ENCODE measurements at places on chromosomes 5 and 9.
A peak's percentile ranks its signal among the peaks of the same experiment; 100 is the strongest.

DNA sequence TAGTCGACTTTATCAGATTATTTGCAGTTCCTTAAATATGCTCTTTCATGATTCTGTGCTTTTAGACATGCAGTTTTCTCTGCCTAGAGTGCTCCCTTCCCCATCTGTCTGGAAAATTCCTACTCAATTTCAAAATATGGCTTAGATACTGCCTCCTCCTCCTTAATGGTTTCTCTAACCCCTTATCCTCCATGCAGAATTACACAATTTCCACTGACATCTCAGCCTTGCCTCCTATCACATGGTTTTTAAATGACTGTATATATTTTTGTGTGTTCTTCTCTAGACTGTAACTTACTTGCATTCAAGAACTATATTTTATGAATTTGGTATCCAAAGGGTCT, 85.2 kb downstream of the SLC44A1 start:
- no peak for DNase-seq

- DNase-seq, result no peak
Measured at GRCh38 chr5:14958188-14958587, 86.6 kb upstream of the ANKH start.

GRCh38 chr9:90789862-90790261, 11.8 kb upstream of the SYK start:
- no peak for DNase-seq

DNA sequence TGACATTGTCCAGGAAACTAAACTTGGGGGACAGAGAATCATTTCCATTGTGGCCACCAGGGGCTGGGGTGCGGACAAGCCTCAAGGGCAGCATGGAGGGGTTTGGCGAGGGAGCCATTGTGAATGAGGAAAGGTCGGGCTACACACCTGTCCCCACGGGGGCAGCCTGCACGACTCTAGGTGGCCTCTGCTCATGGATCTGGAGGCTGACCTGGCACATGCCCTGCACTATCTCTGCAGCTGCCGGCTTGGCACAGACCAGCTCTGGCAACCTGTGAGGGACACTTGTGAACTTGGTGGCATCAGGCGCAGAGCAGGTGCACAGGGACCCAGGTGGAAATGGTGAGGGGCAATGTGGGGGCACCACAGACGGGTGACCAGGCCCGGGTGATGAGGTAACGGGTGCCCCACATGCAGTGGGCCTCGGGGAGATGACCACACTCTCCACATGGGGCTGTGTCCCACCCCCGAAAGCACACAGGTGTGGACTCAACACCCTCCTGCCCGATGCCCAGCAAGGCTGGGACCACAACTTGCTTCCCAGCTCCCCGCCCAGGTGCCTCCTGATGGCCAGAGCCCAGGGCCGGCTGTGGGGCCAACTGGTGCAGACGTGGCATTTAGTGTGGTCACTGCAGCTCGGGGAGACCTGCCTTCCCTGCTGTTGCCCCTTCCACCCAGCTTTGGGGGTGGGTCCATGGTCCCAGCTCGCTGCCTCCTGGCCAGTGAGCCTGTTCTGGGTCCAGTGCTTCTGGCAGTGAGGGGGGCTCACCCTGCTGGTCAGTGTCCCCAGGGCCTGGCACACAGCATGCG, 60.9 kb upstream of the UBAC1 start:
- DNase-seq, result no peak

DNA sequence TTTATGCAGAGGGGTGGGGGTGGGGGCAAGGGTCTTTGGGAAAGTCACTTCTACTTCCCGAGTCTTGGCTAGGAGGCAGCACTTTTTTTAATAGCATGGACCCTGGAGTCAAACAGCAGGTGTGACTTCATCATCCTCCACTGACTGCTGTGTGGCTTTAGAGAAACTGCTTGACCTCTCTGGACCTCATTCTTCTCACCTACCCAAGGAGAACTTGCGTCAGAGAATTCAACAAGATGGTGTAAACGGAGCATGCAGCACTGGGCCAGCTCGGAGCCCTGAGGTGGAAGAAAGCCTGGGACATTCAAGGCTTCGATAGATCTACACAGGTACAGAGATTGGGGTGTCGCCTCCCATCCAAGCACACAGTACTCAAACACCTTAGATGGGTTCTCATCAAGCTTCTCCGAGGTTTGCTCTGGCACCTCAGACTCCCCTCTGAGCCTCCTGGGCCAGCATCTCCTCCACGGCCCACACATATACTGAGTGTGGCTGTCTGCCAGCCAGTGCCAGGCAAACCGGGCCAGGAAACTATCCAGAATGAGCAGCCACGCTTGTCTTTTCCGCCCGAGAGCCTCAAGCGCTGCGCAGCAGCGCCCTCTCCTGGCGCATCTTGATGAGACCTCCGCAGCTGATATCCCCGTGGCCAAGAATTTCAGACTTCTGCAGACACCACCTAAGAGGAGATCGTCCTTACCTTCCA, 4.6 kb upstream of the SLC25A48 start:
- DNase-seq, result peak; percentile 33

DNA sequence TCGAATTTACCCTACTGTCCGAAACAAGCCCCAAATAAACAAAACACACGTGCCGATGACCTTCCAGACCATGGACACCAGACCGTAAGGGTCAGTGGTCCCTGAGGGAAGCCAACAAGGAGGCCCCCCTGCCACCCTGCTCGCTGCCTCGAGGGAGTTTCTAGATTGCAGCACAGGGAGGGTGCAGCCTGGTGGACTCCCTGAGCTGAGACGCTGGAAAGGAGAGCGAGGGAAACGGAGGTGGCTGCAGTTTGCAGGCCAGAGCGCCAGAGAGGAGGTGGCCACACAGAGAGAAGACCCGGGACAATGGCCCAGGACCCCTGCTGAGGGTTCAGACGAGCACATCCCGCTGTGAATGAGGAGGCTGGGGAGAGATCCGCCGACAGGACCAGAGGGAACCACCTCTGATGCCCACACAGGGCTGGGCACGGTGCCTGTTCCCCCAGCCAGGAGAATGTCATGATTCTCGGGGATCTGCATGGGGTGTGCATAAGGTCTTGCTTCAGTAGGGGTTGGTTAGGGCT, 48.9 kb downstream of the SLC6A3 start:
- DNase-seq, result no peak

- DNase-seq, result no peak
Measured at GRCh38 chr9:121640491-121641223, 10.8 kb upstream of the DAB2IP start.

- DNase-seq, result no peak
Measured at GRCh38 chr5:154797762-154798161, 42.6 kb downstream of the LARP1 start.

DNA sequence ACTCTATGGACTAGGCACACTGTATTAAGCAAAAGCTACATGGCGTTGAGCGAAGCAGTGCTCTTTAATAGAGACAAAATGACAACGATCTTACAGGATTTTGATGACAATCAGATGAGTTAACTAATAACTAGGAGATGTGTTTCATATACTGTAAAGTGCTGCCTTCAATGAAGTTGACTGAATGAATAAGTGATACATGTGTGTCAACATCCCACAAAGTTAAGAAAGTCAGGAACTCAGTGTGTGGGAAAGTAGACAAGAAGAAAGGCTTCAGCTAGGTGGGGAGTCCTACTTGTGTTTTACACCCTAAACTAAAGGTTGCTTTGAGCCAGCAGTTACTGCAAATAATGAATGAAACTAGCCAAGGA, 79.6 kb downstream of the PAPPA start:
- no peak for DNase-seq

GRCh38 chr5:140217299-140218026, 42.5 kb downstream of the CYSTM1 start:
- no peak for DNase-seq

GRCh38 chr5:172855597-172856292, 21.7 kb downstream of the ERGIC1 start:
- DNase-seq, result no peak

GRCh38 chr9:124600407-124600806, 93.2 kb upstream of the NR5A1 start:
- no peak for DNase-seq

- DNase-seq, result peak; percentile 50
Measured at GRCh38 chr5:58871648-58872242, 288.9 kb downstream of the RAB3C start.

- peak; percentile 57 for DNase-seq
Measured at GRCh38 chr5:179870403-179870903, 11.8 kb upstream of the MRNIP start.

GRCh38 chr9:22147813-22148527, 138.9 kb upstream of the CDKN2B start:
- DNase-seq, result no peak

- DNase-seq, result no peak
Measured at GRCh38 chr5:90480699-90481098, 6.0 kb downstream of the POLR3G start.

DNA sequence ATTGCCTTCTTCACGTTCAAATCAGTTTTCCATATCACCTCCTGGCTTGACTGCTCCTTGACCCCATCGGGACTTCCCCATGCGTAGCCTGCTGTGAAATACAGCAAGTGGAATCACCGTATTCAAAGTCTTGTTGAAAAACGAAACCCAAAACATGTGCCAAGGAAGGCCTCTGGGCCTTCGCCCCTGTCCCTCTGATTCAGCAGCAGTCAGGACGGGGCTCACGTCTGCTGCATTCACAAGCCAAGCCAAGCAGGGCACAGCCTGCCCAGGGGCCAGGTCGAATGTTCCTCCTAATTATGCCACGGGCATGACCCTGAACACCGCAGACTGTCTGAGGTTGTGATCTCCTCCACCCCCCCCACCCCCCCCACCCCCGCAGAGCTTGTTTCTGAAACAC, 960 bp upstream of the CTNND2 start:
- DNase-seq, result no peak

GRCh38 chr5:15489571-15490235, 10.3 kb upstream of the FBXL7 start:
- no peak for DNase-seq

DNA sequence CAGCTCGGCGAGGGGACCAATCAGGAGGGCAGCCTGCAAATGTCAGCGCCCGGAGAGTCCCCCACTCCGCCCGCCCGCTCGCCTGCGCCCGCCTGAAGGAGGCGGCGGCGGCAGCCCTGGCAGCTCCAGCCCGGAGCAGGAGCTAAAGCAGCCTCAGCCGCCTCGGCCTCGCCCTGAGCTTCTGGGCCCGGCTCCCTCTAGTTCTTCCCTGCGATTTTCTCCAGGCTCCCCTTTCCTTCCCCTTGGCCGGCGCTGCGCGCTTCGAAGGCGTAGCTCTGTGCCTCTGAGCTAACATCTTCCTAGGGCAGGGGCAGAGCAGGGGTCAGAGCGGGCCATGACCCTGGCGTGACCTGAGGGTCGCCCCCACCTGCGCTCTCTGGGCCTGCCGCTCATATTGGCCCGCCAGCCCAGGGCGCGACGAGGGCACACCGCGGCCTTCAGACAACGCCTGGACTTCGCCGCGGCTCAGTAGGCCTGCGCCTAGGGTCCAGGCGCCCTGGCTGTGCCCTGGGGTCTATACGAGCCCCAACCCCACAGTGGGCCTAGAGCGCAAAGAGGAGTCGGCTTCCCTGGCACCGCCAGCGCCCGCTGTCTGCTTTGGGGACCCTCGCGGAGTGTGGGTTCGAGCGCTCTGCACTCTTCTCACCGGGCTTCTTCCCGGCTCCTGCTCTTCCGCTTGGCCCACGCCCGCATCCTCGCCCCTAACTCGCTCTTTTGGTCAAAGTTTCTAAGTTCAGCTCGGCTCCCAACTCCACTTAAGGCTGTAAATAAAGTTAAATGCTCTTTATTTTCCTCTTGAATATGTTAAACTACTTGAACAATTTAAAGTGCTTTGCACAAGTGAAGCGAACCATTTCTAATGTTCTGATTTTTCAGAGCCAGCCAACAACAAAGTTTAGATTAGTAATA, 504 bp upstream of the OTP start:
- no peak for DNase-seq

DNA sequence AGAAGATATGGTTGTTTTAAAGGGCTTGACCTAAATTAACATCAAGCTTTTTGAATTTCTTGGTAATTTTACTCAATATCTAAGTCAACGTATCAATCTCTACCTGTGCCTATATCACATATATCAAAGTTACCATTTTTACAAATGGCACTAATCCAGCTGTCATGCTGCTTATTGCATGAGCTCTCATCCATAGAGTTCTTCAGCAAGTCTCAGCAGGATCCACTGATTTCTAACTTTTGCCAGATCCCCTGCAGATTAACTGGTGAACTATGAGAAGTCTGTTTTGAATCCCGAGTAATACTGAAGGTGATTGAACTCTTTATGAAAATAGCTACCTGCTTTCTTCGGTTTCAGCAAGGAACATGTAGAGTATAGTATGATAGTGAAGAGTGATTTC, 1239.8 kb upstream of the ACO1 start:
- DNase-seq, result no peak

DNA sequence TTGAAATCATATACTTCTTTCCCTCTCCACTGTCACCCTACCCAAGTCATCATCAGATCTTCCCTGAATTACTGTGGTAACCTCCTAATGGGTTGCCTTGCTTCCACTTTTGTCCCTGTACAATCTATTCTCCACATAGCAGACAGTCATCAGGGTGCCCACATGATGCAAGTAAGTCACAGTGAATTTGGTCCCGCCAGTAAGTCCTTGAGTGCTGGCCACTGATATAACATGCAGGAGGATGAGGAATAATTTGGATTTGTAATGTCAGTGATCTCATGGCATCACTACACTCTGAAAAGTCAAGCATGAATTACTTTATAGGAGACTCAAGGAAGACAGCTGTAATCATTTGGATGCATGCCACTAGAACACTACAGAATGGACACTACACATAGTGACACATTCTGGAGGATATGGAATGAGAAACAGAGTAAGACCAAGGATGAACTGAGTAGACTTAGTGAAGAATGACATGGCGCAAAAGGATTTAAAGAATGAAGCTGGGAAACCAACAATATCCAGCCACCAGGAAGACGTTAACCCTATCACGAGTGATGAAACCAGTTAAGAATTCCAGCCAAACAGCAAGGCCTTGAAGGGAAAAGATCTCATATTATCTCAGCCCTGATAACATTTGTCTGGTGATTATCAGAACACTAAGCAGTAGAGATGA, 28.6 kb downstream of the MARCHF3 start:
- DNase-seq, result no peak

DNA sequence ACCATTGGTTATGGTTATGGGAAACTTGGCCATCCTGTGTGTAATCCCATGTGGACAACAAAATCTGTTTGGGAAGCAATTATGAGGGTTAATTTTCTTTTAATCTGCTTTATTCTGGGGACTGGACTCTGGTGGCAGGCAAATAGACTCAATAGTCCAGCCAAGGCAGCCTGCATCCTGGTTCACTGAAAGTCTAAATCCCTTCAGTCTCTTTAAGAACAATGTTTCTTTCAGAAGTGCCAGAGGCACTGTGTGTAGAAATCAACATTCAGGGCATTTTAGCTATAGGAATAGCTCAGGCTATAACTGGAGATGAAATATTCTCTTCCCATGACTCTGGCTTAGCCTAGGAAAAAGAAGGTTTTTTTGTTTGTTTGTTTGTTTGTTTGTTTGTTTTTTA, 118.0 kb downstream of the SPATA31D1 start:
- no peak for DNase-seq

GRCh38 chr5:80090884-80091166, 55.7 kb downstream of the THBS4 start:
- DNase-seq, result no peak

All from SHP77 treated with DMSO at 0.1 percent for 48 hours (cell line).